ENCODE measurements at places on chromosomes 4 and X. TPM values are rescaled to one million over a fixed set of nuclear protein-coding genes. Genes with fewer than 3 reads are reported as not detected.

Gene MAGEB17
- total RNA-seq = not detected

Gene ZNF711
- 34.5 TPM for total RNA-seq

Gene FAM199X
- total RNA-seq = 25.4 TPM

Gene IDS
- total RNA-seq = 28.3 TPM

Gene CITED1
- 4.6 TPM for total RNA-seq

Gene ZAR1
- total RNA-seq = not detected

Gene GLRA2
- not detected for total RNA-seq

Gene ODAPH
- not detected for total RNA-seq

Gene ENPEP
- total RNA-seq = 31.5 TPM

Gene MAGEE1
- 2.7 TPM for total RNA-seq

Gene TCEAL7
- total RNA-seq = 292 TPM

Gene HHIP
- 4.4 TPM for total RNA-seq

Gene OPRPN
- total RNA-seq = not detected

Gene RAB40A
- 0.31 TPM for total RNA-seq

Gene CT83
- not detected for total RNA-seq

Gene FRAS1
- 46.9 TPM for total RNA-seq

Data from tongue (tissue), 3 donors.